ENCODE measurements at places on chromosomes 13 and 19.

- no peak for DNase-seq
These were observed 31.4 kb downstream of the PHF11 start for GRCh38 chr13:49527123-49527522.

DNA sequence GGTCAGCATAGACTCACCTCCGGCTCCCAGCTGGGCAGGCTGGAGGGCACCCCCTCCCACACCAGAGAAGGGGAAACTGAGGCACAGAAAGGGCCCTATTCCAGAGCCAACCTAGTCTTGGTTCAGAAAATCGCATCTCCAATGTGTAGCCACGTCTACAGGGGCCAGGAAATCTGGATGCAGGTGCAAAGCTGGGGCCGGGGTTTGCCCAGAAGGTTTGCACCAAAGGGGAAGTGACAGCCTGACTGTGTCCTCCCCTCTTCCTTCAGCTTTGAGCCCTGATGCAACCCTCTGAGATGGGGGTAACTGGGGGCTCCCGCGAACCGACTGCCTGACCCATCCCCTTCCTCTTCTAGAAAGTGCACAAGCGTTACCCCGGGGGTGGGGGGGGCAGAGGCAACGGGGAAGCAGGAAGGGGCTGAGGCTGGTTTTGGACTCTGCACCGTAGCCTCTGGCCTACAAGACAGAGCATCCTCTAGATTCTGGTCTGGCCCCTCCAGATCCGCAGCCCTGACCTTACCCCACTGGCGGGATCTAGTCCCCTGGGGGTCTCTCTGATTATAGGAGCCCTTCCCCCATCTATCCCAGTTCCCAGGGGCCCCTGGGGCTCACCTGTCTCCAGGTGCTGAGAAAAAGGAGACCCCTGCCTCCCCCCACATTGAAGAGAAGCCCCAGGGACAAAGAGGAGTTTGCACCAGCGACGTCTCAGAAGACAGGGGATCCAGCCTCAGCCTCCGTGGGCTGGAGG lies 1.1 kb upstream of the ONECUT3 start:
- DNase-seq: no peak

GRCh38 chr13:45917019-45917418 lies 65.5 kb upstream of the SIAH3 start:
- DNase-seq: no peak

DNA sequence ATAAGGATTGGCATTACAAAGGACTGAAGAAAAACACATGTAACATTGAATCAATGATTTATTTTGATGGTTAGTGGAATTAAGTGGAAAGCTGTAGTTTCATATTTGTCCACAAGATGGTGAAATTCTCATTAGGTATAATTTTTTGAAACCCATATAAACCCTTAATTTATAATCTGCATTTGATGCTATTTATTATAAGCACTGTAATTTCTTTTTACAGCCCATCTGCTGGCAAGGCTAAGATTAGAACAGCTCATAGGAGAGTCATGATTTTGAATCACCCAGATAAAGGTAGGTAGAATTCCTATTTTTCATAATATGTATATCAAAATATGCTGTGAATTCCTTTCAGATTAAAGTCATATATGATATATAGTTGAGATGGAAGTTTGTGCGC lies 62.2 kb downstream of the DNAJC15 start:
- DNase-seq: no peak

- DNase-seq: no peak
These were observed 8.0 kb downstream of the C19orf25 start for GRCh38 chr19:1471010-1471514.

GRCh38 chr13:72686766-72687165 lies 40.7 kb downstream of the MZT1 start:
- no peak for DNase-seq

DNA sequence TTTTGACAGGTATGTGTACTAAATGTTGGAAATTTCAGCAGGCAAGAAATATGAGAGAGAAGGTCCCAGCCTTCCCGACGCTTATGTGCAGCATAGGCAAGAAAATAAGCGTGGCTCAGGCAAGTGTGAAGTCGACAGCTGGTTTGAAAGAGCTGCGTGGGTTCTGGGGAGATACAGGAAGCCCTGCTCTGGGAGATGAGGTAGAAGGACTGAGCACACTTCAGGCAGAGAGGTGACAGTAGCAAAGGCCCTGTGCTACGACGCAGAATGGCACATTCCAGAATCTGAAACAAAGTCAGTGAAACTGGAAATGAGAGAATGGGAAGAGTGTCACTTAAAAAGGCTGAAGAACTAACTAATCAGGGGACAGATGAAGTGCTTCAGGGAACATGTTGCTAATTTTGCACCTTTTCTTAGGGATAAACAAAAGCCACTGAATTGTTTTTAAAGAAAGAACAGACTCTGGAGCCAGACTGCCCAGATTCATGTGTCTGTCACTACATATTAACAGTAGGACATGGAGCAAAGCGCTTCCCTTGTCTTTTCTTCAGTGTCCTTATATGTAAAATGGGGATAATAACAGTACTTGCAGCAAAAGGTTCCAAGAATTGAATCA lies 160.1 kb downstream of the SPRY2 start:
- no peak for DNase-seq

- DNase-seq: no peak
These were observed 3.2 kb upstream of the PROZ start for GRCh38 chr13:113155201-113155600.

GRCh38 chr13:73873940-73874830 lies 260.0 kb downstream of the KLF12 start:
- DNase-seq: no peak

- no peak for DNase-seq
These were observed 61.0 kb downstream of the STK24 start for GRCh38 chr13:98515818-98516465.

- no peak for DNase-seq
These were observed at the start of gene CPT1C for GRCh38 chr19:49690656-49691242. CPT1C (plus strand) TSS chr19:49691116; CDS start chr19:49692253, 1,137 bp downstream.

- no peak for DNase-seq
These were observed 84.2 kb downstream of the LRCH1 start for GRCh38 chr13:46637213-46637612.

- no peak for DNase-seq
These were observed 7.6 kb downstream of the KANK3 start for GRCh38 chr19:8335343-8336071.

DNA sequence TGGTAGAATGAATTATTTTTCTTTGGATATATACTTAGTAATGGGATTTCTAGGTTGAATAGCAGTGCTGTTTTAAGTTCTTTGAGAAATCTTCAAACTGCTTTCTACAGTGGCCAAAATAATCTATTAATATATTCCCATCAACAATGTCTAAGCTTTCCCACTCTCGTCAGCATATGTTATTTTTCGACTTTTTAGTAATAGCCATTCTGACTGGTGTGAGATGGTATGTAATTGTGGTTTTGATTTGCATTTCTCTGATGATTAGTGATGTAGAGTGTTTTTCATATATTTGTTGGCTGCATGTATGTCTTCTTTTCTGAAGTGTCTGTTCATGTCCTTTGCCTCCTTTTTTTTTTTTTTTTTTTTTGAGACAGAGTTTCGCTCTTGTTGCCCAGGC lies 90.2 kb upstream of the CSNK1A1L start:
- DNase-seq: no peak

GRCh38 chr13:21014502-21015170 lies 46.8 kb downstream of the LATS2 start:
- DNase-seq: no peak

DNA sequence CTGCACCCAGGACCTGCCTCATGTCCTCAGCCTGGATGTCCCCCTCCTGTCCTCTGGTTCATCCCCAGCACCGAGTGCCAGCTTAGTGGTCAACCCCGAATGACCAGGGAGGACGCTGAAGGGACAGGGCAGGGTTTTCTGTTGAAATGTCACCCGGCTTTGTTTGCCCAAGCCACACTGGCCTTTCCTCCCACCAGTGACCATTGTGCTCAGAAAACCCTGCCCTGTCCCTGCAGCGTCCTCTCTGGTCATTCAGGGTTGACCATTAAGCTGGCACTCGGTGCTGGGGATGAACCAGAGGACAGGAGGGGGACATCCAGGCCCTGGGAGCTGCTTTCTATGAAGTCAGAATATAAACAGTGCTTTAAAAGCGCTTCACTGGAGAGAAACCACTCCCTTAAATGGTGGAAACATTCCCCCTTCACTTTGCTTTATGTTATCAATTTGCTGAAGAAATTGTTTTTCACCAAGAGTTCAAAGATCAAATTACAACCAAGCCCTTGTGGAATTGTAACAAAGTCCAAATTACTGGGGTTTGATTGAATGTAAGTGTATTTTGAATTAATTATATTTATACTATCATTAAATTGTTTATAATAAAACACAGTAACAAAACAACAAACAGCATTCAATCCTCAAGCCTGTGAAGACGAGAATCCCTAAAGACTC lies 21.4 kb downstream of the CARS2 start:
- DNase-seq: no peak

- DNase-seq: no peak
These were observed 147.3 kb downstream of the SLC7A1 start for GRCh38 chr13:29448174-29448573.

DNA sequence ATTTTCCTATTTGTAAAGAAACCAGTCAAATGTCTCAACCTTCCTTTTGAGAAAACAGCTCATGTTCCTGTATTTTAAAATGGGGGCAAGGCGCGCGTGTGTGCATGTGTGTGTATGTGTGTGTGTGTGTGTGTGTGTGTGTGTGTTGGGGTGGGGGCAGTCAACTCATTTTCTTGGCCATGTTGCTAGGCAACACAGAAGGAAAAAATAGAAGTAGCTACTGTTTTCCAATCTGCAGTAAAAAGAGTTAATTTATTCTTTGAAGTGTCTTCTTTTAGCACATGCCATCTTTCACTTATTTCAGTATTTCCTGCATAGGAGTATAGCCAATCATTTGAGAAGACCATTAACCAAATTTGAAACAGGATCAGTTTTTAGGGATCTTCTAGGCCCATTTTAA lies 279.3 kb downstream of the DCLK1 start:
- no peak for DNase-seq

- DNase-seq: no peak
These were observed 315.6 kb downstream of the DLEU7 start for GRCh38 chr13:50527612-50528509.

- no peak for DNase-seq
These were observed 12.5 kb downstream of the DCAF15 start for GRCh38 chr19:13964776-13965175.

DNA sequence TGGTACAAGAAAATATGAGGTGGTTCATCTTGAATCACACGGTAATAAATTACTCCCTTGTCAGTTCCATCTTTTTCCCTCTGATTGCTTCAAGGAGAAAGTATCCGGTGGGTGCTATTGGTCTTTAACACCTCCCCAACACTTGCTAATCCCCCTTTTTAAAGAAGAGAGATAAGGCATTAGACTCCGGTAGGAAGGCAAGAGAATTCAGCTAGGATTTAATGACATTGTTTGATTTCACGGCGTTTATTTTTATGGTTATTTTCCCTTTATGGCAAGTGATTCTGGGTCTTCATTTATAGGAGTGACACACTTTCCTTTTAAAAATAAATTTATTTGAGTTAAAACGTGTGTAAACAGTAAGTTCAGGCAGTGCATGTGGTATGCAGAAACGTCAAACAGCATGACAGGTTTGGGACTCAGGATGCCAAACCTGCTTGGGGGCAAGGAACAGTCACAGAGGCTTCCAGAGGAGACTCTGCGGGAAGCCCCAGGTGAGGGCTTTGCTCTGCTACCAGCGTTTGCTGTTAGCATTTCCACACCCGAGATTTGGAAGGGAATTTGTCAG lies 36.5 kb downstream of the TSHZ3 start:
- DNase-seq: no peak
